ENCODE measurements at places on chromosomes 11 and 22.

GRCh38 chr11:113773092-113773415 lies 438 bp downstream of the ZW10 start:
- DNase-seq: no peak

DNA sequence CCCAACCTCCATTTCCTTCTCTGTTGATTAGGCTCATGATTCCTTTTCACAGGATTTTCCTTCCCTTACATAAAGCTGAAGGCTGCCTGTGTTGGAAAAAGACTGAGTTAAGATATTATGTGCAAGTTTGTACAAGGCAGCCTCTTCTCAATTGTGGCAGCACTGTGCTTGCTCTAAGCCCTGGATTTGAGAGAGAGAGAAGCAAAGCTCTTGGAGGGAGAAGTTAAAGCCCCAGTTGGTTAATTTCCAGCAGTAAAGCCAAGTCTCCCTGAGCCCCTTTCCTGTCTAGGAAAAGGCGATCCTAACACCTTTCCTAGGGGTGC lies 128.3 kb upstream of the SESN3 start:
- no peak for DNase-seq

DNA sequence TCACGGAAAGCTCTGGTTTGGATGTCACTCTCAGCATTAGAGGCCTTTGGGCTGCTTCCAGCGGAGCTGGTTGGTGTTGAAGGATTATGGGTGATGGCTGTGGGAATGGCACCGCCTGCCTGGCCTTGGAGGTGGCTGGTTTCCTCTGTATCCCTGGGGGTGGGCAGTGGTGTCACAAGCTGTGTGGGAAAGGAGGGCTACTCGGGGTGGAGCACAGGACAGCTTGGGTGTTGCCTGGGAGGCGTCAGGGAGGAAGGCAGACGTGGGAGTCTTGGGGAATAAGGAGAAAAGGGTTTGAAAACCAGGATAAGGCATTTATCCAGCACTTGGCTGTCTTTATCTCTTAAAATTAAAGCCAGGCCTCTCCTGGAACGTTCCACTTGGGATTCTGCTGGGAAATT lies 71.8 kb downstream of the ADAMTS15 start:
- no peak for DNase-seq

GRCh38 chr11:2380807-2381350 lies 3.8 kb downstream of the CD81 start:
- DNase-seq: no peak

DNA sequence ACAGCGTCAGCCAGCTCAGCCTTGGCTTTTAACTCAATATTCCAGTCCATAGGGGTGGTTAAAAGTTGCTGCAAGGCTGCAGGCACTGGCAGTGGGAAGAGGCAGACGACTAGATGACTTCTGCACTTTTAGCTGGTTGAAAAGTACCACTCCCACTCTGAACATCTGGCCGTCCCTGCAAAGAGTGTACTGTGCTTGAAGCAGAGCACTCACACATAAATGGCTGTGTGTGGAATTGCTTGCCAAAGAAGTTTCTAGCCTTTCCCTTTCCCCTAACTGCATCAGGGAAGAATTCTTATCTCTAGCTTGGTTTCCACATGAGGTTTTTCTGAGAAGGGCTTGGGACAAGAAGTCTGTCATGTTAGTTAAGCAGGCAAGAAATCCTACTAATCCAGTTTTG lies 5.1 kb upstream of the PHLDB1 start:
- DNase-seq: no peak

DNA sequence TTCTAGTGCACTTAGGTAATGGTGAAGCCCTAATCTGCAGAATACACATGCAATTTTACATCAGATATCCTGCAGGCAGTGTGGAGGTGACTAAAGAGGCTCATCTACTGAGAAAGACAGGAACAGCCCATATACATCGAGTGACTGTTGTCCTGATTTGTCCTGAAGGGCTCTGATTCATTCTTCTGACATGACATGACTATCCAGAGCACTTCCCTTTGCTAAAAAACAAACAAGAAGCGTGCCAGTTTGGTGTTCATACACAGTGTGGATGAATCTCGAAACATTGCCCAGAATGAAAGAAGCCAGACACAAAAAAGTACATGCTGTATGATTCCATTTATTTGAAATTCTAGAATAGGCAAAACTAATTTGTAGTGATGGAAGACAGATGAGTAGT lies 48.0 kb upstream of the AMPD3 start:
- DNase-seq: no peak

DNA sequence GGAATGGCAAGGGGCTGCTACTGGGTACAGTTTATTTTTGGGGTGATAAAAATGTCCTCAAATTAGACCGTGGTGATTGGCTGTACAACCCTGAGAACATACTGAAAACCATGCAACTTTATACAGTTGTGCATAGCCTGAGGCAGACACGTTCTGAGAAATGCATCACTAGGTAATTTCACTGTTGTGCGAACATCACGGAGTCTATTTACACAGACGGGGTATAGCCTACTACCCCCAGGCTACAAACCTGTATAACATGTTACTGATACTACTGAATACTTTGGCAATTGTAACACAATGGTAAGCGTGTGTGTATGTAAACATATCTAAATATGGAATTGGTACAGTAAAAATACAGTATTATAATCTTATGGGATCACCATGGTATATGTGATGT lies 23.6 kb downstream of the NARS2 start:
- no peak for DNase-seq

GRCh38 chr22:47647181-47647580 lies 884.7 kb downstream of the TBC1D22A start:
- DNase-seq: no peak

- no peak for DNase-seq
These were observed 29.8 kb downstream of the TOLLIP start for GRCh38 chr11:1279674-1280055.

- no peak for DNase-seq
These were observed 12.3 kb upstream of the TSKU start for GRCh38 chr11:76770642-76771445.

GRCh38 chr11:21564095-21564494 lies 628.8 kb upstream of the ANO5 start:
- no peak for DNase-seq

DNA sequence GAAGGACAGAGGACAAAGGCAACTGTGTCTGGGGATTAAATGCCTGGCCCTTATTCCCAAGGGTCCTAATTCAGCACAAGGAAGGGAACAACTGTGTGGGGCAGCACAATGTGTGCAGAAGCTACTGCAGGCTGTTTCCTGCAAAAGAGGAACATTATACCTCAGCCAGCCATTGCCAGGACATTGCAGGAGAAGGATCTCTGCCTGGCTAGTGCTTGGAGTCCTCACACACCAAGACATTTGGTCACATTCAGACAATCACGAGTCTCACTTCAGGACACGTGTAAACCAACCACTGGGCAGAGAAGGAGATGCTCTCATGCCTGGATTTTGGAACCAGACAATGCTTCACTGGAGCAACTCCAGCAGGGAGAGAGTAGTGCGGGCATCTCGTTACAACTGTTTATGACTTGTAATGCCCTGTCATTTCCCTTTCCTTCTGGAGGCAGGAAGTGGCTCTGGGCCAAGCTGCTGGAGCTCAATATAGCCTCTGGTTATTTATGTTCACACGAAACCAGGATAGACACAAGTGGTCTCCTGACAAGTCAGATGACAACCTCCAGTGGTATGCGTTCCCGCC lies 23.9 kb upstream of the ZC3H12C start:
- DNase-seq: no peak

DNA sequence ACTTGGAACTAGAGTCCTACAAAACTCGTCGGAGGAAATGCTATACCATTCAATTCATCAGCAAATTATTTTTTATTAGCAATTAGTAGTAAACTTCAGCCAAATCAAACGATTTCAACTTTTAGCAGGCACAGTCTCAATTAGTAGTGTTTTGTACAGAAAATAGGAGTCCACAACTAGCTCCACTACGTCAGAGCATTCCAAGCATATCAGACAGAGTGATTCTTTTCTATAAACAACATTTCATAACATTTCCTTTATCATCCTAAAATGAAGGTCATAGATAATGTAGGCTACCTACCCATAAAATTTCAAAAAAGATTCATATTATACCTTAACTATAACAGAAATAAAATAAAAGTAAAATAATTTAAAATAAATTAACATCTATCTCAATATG lies 169.9 kb downstream of the KIF18A start:
- DNase-seq: no peak

- no peak for DNase-seq
These were observed 4.4 kb upstream of the TMEM179B start for GRCh38 chr11:62782753-62783152.

- DNase-seq: no peak
These were observed 309.4 kb upstream of the ZC3H12C start for GRCh38 chr11:109783840-109784239.

GRCh38 chr22:25564979-25565677 lies 653 bp downstream of the GRK3 start:
- DNase-seq: no peak

- no peak for DNase-seq
These were observed 526.6 kb downstream of the MN1 start for GRCh38 chr22:27274770-27275449.

GRCh38 chr11:45262900-45263299 lies 23.2 kb downstream of the SYT13 start:
- no peak for DNase-seq

- no peak for DNase-seq
These were observed 18.5 kb downstream of the GAB2 start for GRCh38 chr11:78399136-78399535.

DNA sequence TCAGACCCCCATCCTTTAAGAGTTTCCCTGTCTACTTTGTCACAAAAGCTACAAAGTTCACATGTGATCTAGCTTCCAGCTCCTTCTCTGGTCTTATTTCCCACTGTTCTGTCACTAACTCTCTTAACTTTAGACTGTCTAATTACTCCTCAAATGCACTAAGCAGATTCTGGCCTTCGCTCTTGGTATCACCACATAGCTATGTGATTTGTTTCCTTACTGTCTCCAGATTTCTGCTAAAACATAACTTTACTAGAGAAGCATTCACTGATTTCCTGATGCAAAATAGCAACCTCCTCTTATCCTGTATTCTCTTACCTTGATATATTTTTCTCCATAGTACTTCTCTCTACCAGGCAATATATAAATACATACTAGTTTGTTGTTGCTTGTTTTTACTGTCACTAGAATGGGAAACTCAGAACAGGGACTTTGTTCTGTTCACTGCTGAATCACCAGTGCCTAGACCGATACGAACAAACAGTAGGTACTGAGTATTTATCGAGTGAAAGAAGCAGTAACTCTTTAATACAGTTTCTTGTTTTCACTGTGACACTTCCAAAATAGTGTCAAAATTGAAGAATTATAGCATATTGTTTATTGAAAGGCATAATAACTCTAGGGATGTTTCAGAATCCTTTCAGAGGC lies 205.6 kb downstream of the DDX10 start:
- no peak for DNase-seq

DNA sequence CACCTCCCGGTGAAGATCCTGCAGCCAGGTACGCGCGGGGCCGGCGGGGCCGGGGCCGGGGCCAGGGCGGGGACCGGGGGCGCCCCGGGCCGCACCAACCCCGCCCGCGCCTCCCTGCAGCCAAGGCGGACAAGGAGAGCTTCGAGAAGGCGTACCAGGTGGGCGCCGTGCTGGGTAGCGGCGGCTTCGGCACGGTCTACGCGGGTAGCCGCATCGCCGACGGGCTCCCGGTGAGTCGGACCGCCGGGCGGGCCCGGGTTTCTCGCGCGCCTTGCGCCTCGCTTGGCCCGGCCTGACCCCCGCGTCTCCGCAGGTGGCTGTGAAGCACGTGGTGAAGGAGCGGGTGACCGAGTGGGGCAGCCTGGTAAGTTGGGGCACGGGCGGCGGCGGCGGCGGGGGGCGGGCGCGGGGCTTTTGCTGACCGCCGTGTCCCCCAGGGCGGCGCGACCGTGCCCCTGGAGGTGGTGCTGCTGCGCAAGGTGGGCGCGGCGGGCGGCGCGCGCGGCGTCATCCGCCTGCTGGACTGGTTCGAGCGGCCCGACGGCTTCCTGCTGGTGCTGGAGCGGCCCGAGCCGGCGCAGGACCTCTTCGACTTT lies 531 bp downstream of the PIM3 start:
- DNase-seq: no peak

DNA sequence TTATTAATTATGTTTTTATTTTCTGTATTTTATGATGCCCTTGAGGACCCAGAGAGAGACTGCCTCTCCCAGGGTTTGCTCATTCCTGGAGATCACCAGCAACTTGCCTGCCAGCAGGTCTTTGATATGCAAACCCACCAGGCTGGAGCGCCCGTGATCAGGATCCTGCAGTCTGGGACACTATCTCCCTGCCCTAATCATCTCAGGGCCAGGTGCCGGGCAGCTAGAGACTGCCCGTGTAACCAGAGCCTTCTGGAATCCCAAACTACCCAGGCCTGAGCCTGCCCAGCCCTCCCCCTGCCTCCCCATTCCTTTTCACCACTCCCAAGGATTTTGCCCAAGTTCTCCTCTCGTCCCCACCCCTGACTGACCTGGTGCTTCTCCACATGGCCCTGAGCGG lies 52.2 kb upstream of the B3GAT1 start:
- no peak for DNase-seq

DNA sequence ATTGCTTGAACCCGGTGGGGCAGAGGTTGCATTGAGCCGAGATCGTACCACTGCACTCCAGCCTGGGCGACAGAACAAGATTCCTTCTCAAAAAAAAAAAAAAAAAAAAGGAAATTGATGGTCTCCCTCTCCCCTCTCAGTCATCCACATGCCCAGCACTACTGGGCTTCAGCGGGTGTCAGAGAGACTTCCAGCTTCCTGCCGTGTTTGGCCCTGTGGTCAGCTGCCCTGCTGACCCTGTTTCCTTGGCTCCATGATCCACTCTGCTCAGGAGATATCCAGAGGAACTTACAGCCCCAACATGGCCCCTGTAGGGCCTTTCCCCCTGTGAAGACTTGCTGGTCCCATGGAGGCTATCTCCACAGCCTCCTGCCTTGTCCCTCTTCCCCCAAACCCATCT lies 6.1 kb upstream of the PNPLA3 start:
- no peak for DNase-seq

GRCh38 chr11:88105526-88105925 lies 69.7 kb downstream of the RAB38 start:
- no peak for DNase-seq

- no peak for DNase-seq
These were observed 191.4 kb downstream of the ARHGAP42 start for GRCh38 chr11:100878474-100878873.
